ENCODE measurements at places on chromosomes 1 and 21.
A peak's percentile ranks its signal among the peaks of the same experiment; 100 is the strongest.

GRCh38 chr1:171082606-171083005 is 8.1 kb upstream of the FMO3 start:
- no peak for DNase-seq

DNA sequence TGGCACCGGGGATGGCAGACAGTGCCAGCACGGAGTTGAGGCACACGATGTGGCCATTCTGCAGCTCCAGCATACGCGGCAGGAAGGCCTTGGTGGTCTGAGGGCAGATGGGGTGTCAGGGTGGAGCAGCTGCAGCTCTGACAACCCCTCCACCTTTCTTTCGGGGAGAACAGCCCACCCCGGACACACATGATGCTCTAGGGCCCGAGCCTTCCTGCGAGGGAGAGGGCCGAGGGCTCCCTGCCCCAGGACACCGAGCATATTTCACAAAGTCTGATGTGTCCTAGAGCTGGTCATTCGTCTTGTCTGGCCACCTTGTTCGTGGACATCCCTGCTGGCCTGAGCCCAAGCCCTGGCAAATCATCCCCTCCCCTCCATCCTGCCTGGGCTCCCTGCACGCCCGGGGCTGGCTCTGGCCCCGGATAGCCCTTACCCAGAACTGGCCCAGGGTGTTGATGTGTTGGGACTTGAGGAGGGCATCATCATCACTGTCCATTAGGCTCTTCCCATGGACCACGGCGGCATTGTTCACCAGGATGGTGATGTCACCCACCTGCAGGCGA is 39.1 kb downstream of the DHRS3 start:
- DNase-seq: no peak

DNA sequence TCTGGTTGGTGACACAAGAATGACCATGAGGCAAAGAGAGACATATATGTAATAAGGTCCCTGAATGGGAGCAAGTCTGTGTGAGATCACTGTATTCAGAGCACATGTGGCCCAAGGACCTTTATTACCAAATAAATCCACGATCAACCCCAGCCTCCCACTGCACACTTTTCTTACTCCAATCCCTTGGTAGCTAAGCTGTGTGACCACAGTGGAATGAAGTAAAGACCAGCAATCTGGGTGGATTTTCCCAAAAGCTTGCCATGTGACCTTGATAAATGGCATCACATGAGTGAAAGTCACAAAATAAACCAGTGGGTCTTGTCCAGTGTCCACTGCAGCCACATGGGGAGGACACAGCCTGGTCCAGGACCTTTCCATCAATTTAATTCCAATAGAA is 36.7 kb upstream of the TLR5 start:
- no peak for DNase-seq

DNA sequence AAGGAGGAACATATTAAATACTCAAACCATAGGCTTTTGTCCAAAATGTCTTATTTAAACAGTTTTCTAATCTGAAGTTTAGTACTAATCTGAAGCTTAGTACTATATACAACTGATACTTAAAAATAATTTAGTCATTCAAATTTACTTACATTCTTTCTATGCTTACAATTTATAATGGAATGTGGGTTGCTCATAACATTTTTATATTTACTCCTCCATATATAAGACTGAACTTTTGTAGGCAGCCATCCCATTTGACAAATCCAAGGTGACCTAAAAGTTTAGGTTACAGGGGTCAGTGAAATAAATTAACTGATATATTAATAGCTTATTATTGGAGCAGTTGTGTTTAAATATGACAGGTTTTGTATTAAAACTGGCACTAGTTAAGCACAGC is 570.6 kb downstream of the DPYD start:
- no peak for DNase-seq

DNA sequence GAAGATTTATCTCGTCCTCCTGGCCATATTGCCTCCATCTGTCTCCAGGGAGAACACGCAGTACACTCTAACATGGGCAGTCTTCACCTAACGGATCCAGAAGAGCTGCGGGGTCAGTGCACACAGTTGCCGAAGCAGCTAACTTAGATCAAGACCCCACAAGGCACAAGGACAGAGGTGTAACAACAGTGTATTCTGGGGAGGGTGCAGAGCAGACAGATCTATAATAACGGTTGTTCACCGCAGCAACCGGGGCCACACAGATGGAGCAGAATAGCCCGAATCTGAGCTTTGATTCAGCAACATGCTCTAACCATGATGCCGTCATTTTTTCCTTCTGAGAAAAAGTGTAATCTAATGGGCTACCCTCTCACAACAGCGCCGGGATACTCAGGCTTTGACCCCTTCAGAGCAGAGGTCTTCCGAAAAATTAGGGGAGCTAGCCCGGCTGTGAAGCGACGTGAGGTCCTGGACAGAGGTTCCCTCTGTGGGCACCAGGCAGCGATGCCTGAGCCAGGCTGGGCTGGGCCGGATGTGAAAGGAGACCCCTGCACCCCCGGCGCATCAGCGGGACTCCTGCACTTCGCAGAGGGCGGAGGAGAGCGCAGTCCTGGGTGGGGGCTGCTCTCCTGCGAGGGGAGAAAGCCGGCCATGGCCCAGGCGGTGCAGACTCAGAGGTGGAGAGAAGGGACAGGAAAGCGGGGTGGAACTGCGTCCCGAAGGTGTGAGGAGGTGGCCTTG is 57.5 kb downstream of the BCL9 start:
- DNase-seq: no peak

- DNase-seq: no peak
Measured at GRCh38 chr1:16218014-16218673, 5.7 kb upstream of the ARHGEF19 start.

- DNase-seq: no peak
Measured at GRCh38 chr1:237998581-237998980, 107.9 kb upstream of the ZP4 start.

DNA sequence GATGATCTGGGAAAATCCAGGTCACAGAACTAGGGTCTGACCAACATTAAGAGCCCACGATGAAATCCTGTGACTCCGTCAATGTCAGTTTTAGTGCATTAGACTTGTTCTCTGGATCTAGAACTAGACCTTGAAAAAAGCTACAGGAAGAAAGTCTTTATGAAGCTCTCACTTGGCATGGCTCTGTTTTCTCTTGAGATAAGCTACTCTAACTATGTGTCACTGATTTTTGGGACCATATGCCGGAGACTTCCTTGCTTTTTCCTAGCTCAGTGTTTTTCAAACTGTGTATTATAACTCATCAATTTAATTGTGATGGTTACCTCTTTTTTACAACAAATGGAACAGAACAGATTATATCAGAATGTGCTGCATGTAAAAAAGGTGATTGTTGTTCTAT is 379.7 kb upstream of the DAB1 start:
- no peak for DNase-seq

DNA sequence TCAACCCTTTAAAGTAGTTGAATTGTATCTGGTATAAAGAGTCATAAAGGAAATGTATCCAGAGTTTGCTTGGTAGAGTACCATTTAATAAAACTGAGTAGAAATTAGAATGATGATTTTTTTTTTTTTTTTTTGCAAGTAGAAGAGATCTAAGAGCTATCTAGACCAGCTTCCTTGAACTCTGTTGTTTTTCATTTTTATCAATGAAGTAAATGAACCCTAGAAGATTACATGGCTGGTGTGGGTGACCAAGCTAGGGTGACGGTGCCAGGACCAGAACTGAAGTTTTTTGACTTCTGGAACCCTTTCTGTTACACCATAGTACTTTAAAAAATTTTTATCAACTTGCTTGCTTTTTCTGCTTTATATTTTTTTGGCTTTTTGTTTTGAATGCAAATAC is 36.9 kb downstream of the MACO1 start:
- DNase-seq: no peak

GRCh38 chr1:215905493-215906115 is 338.5 kb downstream of the KCTD3 start:
- DNase-seq: no peak

DNA sequence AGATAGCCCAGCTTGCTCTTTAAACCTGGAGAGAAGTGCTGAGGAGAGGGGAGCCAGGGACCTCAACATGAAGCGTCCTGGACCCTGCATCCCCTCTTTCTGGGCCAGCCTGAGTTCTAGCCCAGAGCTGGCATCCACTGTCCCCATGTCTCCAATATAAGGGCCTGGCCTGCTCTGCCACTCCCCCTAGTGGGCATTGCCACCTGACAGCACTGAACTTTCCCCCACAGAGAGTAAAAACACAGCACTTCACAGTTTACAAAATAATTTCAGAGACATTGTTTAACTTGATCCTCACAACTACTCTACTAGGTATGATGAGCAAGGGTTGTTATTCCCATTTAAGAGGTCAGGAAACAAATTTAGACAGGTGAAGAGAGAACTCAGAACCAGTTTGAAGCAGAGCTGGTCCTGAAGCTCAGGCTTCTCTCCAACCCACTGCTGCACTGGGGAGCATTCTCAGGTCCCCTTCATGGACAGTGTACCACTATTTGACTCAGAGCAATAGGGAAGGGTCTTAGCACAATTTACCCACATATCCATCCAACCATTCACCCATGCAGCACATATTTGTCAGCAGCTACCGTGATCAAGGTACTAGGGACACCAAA is 151.2 kb downstream of the DMRTA2 start:
- DNase-seq: no peak

DNA sequence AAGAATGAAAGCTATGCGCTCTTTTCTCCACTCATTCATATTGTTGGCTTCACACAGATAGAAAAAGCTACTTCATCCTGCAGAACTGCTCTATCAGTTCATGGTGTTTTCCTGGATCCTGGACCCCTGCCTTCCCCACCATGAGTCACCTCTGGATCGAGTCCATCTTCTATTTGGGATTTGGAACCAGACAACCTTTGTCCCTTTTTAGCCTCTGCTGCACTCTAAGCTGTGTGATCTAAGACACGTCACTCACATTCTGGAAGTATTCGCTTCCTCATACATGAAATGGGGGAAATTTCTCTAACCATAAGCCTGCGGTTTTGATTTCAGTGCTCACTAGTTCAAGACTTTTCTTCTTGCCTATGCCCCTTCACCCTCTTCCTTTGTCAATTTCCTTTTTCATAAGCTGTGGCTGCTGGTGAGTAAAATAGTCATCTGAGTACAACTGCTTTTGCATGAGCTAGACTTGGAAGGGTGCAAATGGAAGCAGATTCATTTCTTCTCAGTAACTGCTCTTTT is 14.1 kb upstream of the DEGS1 start:
- DNase-seq: no peak

- no peak for DNase-seq
Measured at GRCh38 chr1:155035936-155036335, 2.3 kb downstream of the DCST1 start.

GRCh38 chr1:225851805-225852204 is 30.4 kb downstream of the TMEM63A start:
- DNase-seq: no peak

- DNase-seq: no peak
Measured at GRCh38 chr21:35658242-35658641, 402.1 kb downstream of the SETD4 start.

DNA sequence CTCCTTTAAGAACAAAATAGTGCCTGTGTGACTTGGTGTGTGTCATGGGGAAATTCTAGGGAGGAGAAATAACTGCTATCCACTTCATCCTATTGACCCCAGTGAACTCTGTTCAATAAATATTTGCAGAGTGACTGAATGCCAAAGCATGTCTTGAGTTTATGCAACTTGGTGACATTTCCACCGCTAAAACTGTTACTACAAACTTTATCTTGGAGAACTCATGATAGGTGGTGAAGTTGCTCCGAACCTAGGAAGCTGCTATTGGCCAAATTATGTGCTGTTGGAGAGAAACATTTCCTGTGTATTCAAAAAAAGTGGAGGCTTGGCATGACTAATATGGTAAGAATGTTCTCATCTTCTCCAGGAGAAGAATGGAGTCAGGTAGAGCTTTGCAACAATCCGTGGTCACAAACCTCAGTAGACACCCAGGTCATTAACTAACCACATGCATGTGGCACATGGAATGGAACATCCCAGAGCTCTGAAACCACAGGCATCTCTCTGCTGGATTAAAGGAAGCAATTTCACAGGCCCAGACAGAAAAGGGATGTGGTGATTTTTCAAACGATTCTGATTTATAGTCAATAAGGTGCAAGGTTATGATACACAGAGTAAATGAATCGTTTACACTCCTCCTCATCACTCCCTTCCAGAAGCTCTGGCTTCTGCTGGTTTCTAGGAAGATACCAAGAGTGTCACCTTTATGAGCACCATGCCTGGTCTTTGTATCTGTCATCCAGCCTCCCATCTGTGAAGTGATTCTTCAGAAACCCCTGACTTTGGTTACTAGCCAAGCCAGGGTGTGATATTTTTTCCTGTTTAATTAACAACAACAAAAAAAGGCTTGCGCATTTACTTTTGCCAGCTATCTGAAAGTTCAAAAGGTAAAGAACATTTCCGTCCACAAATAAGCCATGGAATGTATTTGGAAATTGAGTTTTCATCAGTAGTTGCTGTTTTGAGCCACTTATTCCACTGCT is 361.1 kb downstream of the TGFB2 start:
- DNase-seq: peak; percentile 95

- no peak for DNase-seq
Measured at GRCh38 chr1:237794071-237794470, 96.7 kb downstream of the ZP4 start.

DNA sequence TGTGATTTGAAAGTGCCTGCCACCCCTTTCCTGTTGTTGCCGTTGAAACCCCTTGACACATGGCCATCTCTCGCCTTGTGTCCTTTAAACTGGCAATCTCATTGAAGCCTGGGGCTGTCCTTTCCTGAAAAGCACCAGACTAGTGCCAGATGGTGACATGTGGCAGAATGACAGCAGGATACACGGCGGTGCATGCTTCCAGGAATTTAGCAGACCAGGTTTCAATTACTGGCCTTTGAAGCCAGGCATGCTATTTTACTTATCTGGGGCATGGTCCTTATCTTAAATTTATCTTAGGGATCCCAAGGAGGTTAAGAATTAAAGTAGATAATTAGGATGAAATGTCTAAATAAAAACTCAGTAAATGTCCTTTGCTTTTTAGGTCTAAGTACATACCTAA is 15.2 kb downstream of the PLPPR4 start:
- DNase-seq: no peak

DNA sequence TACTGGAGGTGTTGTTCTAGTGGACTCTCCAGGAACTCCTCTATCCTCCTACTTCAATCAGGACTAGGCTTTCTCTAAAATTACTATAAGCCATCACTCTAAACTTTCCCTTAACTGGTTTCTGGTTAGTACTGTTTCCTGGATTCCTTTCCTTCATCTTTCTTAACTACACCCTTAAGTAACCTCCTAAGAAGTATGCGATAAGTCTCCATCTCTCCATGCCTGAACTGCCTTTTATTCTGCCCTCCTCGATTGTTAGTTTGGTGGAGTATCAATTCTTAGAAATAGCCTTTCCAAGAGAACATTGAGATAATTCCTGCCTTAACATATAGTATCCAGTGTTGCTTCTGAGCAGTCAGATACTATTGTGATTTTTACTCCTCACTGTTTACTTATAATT is 162.9 kb upstream of the PDE4B start:
- no peak for DNase-seq

Measured in epithelial cell of prostate (primary cell).